ENCODE measurements at places on chromosomes 6 and 20.

DNA sequence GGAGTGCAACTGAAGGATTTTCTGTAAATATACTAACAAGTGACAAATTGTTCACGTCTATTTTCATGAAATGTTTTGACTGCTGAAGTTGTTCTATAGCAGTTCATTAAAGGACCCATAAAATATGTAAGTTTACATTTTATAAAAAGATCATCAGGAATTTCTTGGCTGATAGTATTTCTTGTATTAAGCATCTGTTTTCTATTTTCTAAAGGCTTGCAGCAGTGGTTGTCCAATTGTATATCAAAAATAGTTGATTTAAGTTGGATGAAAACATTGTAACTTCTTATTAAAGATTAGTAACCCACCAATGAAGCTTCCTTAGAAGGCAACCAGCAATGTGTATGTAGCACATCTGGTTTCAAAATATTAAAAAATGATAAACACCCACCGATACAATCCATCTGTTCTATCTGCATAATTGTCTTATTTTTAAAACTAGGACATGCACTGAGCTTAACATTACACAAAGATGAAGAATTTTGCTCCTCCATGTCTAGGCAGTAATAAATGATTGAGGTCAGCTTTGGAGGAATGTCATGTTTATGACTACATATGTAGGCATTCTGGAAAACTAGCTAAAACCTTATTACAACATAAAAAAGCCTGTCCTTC is 301.3 kb upstream of the TCF21 start:
- no peak for DNase-seq

DNA sequence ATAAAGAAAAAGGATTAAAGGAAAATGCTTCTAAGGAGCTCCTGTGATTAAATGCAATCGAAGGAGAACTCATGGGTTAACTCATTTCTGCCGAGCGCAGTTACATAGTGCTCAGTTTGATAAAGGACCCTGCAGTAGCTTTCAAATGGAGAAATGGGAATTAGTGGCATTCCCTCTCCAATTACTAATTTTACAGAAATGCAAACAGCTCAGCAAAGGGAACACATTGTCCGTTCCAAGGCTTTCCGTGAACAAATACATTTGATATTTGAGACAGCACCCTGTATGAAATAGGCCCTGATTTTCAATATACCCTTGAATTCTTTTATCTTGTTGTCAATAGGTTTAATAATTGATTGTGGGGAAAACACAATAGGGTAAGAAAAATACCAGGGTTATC is 375.9 kb upstream of the TSHZ2 start:
- no peak for DNase-seq

GRCh38 chr6:151060766-151061531 is 178.8 kb upstream of the AKAP12 start:
- no peak for DNase-seq

DNA sequence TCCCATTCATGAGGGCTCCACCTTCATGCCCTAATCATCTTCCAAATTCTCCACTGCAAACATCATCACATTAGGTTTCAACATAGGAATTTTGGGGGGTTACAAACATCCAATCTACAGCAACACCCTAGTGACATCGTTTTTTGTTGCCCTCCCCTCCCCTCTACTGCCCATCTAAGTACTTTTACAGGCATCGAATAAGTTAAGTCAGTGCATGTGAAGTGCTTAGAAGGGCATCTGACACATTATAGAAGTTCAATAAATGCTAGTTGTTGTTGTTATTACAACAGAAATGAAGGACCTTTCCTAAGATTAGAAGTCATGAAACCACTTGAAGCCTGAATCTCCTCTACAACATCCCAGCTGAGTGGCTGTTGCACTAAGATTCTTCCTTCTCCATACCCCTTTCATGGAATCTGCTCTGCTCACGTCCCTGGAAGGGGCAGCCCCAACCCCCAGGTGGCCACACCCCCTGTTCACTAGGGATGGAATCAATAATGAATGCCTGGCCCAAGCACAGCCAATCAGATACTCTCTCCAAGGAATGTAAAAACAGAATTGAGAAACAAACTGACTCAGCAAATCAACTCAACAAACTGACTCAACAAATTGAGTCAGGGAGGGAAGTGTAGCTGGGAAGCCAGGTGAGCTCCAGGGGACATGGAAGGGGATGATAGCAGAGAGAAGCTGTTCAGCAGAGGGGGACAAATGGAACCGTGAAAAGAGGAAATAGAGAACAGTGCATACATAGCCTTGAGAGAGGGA is 3.9 kb upstream of the LRP11 start:
- no peak for DNase-seq

DNA sequence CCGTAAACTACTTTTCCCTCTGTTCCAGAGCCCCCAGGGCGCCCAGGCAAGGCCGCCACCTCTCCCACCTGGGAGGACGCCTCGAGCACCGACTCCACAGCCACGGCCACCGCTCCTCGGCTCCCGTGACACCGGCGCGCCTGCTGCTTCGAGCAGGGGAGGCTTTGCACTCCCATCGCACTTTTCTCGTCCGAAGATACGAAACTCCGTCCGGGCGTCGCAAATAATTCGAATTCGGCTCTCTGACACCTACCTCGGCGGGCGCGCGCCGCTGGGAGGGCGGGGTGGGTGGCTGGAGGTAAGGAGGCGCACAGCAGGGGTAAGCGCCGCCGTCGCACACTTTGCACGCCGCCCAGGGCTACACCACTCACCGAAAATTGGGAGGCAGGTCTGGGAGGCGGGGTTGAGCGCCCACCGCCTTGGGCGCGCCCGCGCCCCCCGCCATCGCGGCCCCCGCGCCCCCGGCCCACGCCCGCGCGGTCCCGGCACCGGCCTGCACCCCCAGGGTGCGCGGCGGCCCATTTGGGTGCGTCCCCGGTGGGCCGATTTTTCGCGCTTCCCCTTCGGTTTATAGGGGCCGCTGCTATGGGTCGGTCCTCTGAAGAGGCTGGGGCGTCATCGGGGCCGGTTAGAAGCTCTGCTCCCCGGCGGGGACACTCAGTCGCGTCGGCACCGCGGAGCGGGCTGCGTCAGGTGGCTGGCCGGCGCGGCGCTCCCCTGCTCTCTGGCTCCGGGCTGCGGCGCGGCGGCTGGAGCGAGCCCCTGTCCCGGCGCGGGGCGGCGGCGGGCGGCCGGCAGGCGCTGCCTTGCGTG is 36.2 kb downstream of the GNAS start:
- DNase-seq = peak; percentile 83

- DNase-seq = no peak
Measured at GRCh38 chr6:3373597-3374203, 83.2 kb downstream of the SLC22A23 start.

- DNase-seq = no peak
Measured at GRCh38 chr6:80618953-80619352, 512.5 kb downstream of the BCKDHB start.

- no peak for DNase-seq
Measured at GRCh38 chr6:134875367-134875766, 74.5 kb downstream of the ALDH8A1 start.

DNA sequence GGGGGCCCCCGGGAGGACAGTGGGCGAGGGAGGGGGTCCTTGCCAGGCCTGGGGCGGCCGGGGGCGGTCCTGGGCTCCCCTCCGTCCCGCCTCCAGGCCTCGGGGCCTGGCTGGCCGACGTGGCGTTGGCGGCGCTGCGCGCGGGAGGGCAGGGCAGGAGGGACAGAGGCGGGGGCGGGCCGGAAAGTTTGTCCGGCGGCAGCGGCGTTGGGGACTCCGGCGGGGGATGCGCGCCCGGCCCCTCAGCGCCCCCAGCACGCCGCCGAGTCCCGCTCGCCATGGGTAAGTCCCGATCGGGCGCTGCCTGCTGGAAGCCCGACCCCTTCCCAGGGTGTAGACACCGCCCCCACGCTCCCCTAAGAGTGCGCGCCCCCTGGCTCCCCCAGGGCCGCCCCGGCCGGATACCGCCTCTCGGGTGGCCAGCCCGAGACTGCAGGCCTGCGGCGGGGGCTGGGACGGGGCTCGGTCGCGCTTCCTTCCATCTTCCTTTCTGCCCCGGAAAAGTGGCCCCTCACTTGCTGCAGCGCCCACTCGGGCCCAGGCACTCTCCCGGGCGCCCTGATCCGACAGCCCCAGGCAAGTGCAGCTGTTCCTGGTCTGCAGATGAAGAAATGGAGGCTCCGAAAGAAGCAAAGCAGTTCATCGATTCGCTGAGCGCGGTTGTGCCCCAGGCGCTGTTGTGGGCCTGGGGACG is at the start of gene SLC2A10:
TSS of gene SLC2A10 (plus strand) at position 191 of the 694 bp plus-strand sequence. CDS start at position 279, 88 bp downstream.
- DNase-seq = peak; percentile 8

- no peak for DNase-seq
Measured at GRCh38 chr6:19463925-19464324, 373.2 kb upstream of the ID4 start.

GRCh38 chr20:43052532-43052931 is 137.2 kb downstream of the PTPRT start:
- DNase-seq = no peak

GRCh38 chr20:37142708-37143107 is 36.4 kb upstream of the RPN2 start:
- no peak for DNase-seq

All from inflammatory macrophage (primary cell).